ENCODE measurements at places on chromosomes 12 and 14.

GRCh38 chr12:98127336-98127679 is 388.1 kb upstream of the TMPO start:
- no peak for DNase-seq

GRCh38 chr14:22887260-22887989 is 4.4 kb downstream of the REM2 start:
- DNase-seq = no peak

DNA sequence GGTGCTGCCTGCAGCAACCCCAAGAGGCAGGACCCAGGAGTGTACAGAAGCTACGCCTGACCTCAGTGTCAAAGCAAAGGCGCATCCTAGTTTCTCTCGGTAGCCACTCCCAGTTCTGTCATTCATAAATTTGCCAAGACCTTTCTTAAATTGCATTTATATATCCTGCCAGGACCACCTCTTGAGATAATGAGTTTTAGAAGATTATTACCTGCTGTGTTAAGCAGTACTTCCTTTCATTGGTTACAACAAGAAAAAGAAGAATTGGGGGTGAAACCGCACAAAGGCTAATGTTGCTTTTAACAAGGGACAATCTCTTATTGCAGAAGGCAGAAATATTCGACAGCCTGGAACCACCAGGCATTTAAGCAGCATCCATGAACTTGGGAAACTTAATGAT is 57.8 kb downstream of the CIT start:
- no peak for DNase-seq

- DNase-seq = no peak
Observed at GRCh38 chr14:67371247-67372148, 11.4 kb downstream of the EIF2S1 start.

GRCh38 chr12:110015132-110015531 is 15.9 kb downstream of the ANKRD13A start:
- DNase-seq = no peak

GRCh38 chr12:98345308-98345876 is 170.0 kb upstream of the TMPO start:
- no peak for DNase-seq

DNA sequence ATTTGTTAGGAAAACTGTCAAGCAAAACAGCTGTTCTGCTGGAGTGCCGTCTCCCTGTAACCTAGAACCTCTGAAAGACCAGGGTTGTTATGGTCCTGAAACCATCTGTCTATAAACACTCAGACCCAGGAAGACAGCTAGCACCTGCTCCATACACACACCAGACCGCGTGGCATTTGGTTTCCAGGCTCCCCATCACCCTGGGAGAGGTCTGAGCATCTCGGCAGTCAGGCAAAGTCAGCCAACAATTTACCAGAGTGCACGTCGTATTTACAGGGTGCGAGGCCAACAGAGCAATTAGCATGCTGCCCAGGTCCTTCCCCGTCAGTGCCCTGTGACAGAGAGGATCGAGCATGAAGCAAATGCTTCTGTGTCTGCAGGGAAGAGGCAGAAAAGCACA is 272.5 kb downstream of the SLC15A4 start:
- no peak for DNase-seq

GRCh38 chr14:34833549-34834523 is 41.3 kb downstream of the BAZ1A start:
- DNase-seq = no peak

DNA sequence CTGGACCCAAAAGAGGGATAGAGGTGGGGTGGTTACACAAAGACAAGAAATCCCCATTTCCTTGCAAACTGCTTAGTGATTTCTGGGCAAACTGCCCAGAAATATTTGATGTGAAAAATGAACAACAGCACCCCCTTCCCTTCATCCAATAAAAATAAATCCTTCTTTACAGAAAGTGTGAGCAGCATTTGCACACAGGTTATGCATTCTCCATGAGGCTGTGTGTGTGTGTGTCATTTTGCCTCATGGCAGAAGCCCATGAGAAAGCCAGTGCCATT is 17.2 kb upstream of the NRXN3 start:
- DNase-seq = no peak

DNA sequence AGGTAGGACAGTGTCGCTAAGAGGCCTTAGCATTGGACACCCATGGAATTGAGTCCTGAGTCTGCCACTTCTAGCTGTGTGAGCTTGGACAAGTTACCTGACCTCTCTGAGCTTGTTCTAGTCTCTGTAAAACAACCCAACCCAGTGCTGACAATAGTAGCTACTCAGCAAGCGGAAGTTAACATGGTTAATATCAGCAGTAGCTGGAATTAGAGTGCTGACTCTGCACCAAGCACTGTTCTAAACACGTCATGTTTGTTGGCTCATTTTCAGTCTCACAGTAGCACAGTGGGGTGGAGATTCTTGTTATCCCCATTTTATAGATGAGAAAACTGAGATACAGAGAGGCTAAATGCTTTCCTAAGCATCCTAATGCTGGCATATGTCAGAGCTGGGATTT is 47.5 kb upstream of the RIN3 start:
- DNase-seq = no peak

- DNase-seq = no peak
Observed at GRCh38 chr12:71857657-71858056, 18.1 kb downstream of the TBC1D15 start.

DNA sequence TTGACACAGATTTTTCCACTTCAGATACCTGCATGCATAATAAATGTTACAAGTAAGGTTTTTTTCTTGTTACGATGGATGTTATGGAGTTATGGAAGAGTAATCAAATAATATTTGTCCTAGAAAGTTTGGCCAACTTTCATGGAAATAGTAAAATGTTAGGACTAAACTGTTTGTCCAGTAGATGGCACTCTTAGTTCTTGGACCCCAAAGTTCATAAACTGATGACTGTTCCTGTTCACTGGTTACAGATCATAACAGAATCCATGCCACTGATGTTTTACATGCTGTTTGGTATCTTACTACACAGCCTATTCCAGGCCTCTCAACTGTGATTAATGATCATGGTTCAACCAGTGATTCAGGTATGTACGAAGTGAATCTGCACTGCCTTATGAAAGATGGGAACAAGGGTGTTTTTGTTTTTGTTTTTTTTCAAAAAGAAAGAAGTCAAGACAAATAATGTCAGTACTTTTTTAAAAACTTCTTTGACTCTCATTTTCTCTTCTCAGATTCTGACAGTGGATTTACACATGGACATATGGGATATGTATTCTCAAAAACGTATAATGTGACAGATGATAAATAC is 48.8 kb upstream of the SLCO1C1 start:
- no peak for DNase-seq

DNA sequence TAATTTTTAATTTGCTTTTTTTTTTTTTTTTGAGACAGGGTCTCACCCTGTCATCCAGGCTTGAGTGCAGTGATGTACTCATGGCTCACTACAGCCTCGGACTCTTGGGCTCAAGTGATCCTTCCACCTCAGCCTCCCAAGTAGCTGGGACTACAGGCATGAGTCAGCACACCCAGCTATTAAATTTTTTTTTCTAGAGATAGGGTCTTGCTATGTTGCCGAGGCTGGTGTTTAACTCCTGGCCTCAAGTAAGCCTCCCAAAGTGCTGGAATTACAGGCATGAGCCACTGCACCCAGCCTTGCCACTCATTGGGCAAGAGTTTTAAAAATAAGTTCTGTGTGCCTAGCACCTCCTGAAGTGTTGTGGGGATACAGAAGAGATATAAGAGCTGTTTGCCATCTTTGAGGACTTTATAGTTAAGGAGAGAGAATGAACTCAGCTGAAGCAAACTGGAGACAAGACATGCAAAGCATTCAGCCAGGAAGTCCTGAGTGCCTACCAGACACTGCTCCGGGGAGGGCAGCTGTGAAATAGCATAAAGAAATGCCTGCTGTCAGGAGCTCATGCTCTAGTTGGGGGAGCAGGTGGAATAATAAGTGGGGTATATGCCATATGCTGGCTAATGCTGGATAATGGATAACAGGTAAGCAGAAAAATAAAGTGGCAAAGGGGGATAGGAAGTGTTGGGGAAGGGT is 15.0 kb upstream of the EMP1 start:
- no peak for DNase-seq

GRCh38 chr14:65948302-65948701 is 535.8 kb downstream of the FUT8 start:
- DNase-seq = no peak

- no peak for DNase-seq
Observed at GRCh38 chr12:2242816-2243215, 190.0 kb downstream of the CACNA1C start.

GRCh38 chr14:49306152-49306751 is 279.9 kb downstream of the RPS29 start:
- DNase-seq = no peak

DNA sequence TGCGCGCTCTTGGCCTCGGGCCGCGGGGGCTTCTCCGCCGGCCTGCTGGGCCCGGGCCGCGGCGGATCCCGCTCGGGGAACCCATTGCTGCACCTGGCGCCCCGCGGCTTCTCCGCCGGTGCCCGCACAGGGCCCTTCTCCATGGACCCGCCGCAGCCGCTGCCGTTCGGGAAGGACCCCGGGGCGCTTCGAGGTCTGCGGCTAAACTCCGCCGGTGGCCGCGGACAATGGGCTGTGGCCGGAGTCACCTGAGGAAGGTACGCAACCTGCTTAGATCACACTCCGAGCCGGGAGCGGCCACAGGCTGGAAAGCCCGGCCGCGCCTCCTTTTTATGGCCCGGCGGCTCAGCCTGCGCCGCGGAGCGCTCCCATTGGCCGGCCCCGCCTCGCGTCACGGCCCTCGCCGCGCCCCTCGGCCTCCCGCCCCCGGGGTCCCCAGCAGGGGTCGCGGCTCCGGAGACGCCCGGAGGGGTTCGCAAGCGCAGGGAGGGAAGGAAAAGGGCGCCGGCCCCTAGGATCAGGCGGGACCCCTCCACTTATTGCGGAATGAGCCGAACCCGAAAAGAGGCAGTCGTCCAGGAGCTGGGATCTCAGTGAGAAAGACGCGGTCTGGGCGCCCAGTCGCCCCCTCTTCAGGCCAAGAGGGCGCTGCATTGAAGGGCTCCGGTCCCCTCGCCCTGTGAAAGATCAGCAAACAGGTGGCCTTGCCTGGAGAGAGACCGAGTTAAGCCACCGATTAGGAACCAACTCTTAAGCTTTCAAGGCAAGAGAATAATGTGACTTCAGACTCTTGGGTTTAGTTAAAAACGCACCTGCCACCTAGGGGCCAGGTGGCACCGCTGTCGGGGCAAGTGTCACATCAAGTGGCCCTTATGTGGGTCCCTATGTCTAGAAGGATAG is at the start of gene GCH1:
TSS of gene GCH1 (minus strand) at position 306 of the 900 bp plus-strand sequence. CDS start at position 143, 163 bp downstream.
- peak; percentile 60 for DNase-seq

DNA sequence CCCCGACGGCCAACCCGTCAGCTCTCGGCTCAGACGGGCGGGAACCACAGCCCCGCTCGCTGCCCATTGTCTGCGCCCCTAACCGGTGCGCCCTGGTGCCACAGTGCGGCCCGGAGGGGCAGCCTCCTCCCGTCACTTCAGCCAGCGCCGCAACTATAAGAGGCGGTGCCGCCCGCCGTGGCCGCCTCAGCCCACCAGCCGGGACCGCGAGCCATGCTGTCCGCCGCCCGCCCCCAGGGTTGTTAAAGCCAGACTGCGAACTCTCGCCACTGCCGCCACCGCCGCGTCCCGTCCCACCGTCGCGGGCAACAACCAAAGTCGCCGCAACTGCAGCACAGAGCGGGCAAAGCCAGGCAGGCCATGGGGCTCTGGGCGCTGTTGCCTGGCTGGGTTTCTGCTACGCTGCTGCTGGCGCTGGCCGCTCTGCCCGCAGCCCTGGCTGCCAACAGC is at the start of gene WNT1:
TSS of gene WNT1 (plus strand) at position 32 of the 450 bp plus-strand sequence. CDS start at position 361, 329 bp downstream.
- DNase-seq = no peak

- no peak for DNase-seq
Observed at GRCh38 chr12:123391546-123392343, 7.8 kb downstream of the KMT5A start.

DNA sequence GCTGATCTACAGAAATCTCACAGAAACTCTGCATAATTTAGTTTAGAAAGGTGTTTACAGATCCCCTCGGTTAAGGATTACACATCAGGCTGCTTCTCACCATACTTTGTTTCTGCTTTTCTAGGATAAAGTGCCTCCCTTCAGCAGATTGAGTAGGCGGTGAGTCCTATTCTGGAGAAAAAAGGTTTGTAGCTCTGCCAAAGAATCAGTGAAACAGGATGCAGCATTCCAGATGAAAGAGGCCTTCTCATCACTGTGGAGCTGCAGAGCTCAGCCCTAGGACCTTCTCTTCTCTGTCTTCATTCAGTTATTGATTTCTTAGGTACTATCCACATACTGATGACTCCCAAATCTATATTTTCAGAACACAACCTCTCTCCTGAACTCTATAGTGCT is 155.5 kb upstream of the KRR1 start:
- DNase-seq = no peak

- no peak for DNase-seq
Observed at GRCh38 chr12:41476499-41477439, 288.6 kb downstream of the PDZRN4 start.

- DNase-seq = no peak
Observed at GRCh38 chr14:22482085-22482694, 106.8 kb downstream of the DAD1 start.

- no peak for DNase-seq
Observed at GRCh38 chr12:4589941-4590340, 27.9 kb downstream of the DYRK4 start.

DNA sequence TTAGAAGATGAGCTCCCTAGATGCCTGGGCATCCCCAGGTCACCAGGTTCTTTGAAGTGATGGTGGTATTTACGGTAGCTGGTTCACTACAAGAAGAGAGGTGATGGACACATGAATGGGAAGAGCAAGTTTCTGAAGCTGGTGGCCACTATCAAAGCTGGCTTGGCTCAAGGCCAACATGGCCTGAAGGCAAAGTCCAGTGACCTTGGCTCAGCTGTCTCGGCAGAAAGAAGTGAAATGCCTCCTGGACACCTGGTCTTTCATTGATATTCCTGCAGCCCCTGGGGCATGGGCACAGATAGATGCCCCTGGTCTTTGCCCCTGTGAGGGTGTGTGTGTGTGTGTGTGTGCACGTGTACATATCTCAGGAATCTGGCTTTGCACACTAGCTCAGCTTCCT is 441.8 kb upstream of the TMPO start:
- no peak for DNase-seq

- DNase-seq = no peak
Observed at GRCh38 chr14:45658226-45658916, 405.4 kb upstream of the MIS18BP1 start.

DNA sequence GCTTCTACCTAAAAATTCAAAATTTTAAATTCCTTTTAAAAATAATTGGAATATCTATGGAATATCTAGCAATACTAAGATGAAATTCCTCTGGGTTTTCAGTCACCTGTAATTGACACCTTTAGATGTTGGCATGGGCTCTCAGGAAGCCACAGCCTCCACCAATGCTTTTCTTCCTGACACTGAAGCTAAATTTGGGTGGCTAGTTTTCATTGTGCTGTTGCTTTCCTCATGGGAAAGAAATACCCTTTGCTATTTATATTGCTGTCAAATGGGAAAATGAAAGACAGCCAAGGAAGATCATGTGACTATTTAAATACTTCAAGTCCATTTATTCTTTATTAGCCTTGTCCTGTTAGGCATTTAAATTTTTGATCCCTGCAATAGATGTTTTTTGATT is 313.0 kb downstream of the NAV3 start:
- no peak for DNase-seq

GRCh38 chr12:51941604-51942003 is 9.9 kb upstream of the ACVR1B start:
- DNase-seq = no peak

Measured in stimulated activated CD4-positive, alpha-beta T cell treated with anti-CD3 and anti-CD28 coated beads, TNF-alpha, amount 100 ng/mL, for 48 hours (primary cell).